LHCN-M2 (cell line): ENCODE measurements at places on chromosomes 11 and 22. TPM values are rescaled to one million over a fixed set of nuclear protein-coding genes. Genes with fewer than 3 reads are reported as not detected.
A peak's percentile ranks its signal among the peaks of the same experiment; 100 is the strongest.

DNA sequence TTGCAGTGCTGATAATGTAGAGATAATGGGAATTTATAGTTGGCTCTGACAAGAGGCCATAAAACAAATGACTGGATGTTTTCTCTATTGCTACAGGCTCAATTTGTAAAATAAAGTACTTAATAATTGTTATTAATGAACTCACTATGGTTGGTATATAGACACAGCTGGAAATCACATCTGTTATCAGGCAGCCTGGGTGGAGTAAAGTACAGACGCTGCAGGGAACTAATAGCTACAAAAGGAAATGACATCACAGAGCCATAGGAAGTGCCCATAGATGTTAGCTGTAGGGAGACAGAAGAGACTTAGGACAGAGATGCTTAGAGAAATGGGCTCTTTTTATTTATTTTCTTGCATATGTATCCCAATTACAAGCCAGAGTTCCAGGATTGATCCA lies 81.0 kb upstream of the SNX19 start:
- DNase-seq: no peak

GRCh38 chr22:39266398-39267030 lies 21.7 kb upstream of the PDGFB start:
- peak; percentile 51 for DNase-seq

DNA sequence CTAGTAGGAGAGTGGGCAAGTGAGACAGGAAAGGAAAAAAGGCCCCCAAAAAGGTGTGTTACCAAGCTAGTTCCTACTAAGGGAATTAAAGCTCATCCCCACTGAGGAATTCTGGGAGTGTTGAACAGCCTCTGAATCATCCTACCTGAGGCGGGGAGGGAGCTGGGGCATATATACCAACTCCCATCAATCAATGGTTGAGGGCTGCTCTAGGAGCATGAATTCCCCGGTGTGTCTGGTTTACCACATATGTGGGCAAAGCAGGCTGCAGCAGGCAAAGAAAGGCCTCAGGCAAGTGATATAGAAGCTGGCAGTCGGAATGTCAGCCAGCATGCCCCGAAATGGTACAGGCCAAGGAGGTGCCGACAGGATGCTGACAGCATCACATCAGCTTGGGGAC lies 23.6 kb upstream of the CDON start:
- DNase-seq: no peak

CHRM4 gene
- 0.19 and 0.29 TPM in 2 replicates for total RNA-seq

SYT12 gene
- not detected in 2 replicates for total RNA-seq

- no peak for DNase-seq
Observed at GRCh38 chr22:23835484-23836144, 3.2 kb downstream of the DERL3 start.

- peak; percentile 41 for DNase-seq
Observed at GRCh38 chr11:96293598-96294021, 49.4 kb downstream of the MAML2 start.

ALG8 gene
- total RNA-seq: 71.2 and 83.8 TPM in 2 replicates

ART1 gene
- not detected in 2 replicates for total RNA-seq

DNA sequence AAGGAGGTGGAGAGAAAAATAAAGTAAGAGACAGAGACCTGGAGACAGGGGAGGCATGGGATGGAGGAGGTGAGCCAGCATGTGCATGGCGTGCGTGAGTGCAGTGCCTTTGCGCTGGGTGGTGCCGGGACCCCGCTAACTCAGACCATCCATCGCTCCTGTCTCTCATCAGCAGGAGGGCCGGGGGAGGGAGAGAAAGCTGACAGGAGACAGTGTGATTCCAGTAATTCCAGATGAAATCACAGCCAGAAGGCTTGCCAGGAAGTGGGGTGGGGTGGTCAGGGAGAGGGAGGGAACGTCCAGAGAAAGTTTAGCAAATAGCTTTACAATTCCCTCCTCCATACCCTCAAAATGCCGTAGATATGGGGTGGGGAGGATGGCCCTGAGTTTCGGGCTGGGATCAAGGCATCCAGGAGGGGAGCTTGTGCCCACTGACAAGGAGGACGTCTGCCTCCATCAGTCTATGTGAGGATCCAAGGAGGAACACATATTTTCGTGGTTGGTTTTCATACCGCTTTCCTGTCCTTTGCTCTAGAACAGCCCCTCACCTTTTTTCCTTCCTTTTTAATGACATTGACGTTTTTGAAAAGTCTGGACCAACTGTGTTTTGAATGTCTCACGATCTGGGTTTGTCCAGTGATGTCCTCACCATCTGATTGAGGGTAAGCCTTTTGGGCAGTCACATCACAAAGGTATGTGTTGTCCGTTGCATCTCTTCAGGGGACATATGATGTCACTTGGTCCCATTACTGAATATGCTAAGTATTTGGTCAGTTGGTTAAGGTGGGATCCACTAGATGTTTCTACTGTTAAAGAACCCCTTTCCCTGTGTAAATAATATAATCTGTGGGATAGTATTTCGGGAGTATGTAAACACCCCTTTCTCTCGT lies 567.3 kb downstream of the MIAT start:
- DNase-seq: peak; percentile 47

DNA sequence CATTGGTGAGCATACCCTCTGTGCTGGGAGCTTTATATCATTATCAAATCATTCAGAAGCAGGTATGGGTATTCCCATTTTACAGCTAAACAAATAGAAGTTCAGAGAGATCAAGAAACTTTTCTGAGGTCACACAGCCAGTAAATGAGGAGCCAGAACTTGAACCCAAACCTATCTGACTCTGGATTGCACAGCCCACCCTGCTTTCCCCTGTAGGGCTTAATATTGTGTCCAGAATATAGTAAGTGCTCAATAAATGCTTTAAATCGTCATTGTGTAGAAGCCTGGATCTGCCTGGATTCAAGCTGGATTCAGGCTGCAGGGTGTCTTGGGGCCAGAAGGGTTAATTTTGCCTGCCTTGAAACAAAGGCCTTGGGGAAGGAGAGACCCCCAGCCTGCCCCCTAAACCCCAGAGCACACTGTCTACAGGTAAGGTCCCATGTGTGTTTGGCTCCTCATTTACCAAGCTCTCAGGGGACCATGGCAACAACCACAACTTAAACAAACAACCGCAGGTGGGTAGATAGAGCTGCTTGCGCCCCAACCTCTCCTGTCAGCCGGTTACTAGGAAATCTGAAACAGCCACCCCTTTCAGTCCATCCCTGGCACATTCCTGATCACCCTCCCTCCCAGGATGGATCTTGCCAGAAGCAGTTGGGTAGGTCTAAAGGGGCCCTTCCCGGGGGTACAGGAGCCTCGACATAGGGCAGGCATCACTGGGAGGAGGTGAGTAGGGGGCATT lies 3.0 kb upstream of the SEC14L3 start:
- DNase-seq: no peak

GRCh38 chr11:74950374-74950969 lies 1.4 kb downstream of the SPCS2 start:
- DNase-seq: no peak

DNA sequence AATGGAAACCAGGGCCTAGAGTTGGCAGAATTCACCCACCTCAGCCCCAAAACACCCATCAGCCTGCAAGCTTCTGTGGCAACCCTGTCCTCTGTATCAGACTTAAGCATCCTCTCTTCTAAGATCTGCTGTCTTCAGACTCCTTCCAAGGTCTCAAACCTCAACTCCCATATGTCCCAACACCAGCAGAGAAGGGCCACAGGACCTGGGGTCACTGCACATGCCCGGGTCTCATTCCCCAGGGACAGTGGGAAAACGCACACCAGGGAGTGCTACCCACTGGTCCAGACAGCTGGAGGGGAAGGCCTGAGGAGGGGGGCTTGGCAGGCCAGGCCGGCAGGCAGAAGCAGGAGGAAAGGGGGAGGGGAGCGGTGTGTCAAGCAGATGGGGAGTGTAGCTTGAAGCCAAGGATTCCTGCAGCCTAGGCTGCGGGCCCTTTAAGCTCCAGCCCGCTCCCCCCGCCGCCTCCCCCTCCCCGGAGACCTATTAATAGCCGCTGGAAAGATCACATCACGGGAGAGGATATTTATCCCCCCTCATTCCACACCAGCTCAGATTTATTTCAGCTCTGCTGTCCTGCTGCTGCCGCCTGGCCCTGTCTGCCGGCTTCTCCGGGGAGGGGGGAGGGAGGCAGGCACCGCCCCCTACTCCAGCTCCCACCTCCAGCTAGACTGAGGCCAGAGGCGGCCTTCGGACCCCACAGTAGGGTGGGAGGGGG lies 16.7 kb downstream of the BCL9L start:
- peak; percentile 86 for DNase-seq

MUC5AC gene
- total RNA-seq: not detected in 2 replicates

SLC17A6 gene
- total RNA-seq: not detected in 2 replicates

DNA sequence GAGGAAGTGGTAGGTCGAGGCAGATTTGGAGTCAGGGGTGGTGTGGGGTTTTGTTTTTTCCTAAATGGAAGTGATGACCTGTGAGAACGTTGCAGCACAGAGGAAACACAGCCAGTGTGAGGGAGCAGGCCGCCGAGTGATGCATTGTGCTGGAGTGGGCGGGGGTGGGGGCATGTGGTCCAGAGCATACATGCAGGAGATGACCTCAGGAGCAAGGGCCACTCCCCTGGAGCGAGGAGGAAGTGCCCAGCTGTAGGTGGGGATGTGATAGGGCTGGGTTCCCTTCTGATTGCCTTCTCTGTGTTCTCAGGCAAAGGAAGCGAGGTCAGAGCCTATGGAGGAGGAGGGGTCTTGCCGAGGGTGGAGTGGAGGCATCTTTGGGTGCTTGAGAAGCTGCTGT lies 81.4 kb downstream of the PPP6R3 start:
- DNase-seq: no peak

PACSIN3 gene
- total RNA-seq: 19.6 and 21.0 TPM in 2 replicates

PKDREJ gene
- not detected in 2 replicates for total RNA-seq

- DNase-seq: no peak
Observed at GRCh38 chr11:48013269-48013901, 33.0 kb downstream of the PTPRJ start.

NPAS4 gene
- 0.13 TPM in 1 of 2 replicates, not detected in the other for total RNA-seq

DNA sequence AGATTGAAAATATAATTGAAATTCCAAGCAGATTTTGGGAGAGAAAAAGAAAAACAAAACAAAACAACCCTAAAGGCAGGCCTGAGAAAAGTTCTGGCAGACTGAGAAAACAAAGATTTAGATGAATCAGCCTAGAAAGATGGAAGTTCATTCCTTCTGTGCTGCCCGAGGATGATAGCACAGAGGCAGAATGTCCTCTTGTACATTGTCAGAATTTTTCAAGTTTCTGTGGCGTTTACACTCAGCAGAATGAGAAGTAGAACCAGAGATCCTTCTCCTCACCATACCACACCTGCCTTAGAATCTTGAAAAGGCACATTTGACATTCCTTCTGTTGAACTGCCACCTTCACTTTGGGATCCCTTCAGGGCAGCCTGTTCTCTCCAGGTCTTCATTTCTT lies 62.5 kb upstream of the IZUMO1R start:
- no peak for DNase-seq

DNA sequence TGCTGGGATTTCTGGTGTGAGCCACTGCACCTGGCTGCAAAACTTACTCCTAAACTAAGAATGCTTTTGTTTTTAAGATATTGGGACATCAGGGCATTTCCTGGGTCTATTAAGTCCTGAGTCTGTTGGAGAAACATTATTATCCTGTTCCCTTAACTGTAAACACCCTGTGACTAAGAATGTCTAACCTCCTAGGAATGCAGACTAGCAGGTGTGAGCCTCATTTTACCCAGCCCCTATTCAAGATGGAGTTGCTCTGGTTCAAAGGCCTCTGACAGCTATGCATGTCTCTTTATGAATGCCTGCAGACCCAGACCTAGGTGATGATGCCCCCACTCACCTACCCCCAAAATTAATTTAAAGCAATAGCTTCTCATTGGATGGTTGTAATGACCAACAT lies 46.2 kb downstream of the DEPDC5 start:
- peak; percentile 81 for DNase-seq

OOSP2 gene
- not detected in 2 replicates for total RNA-seq

- no peak for DNase-seq
Observed at GRCh38 chr22:48347311-48347710, 1480.4 kb downstream of the BRD1 start.

ZP1 gene
- 0.57 TPM in 1 of 2 replicates, not detected in the other for total RNA-seq

GRCh38 chr11:117498791-117499190 lies 171.1 kb downstream of the CEP164 start:
- no peak for DNase-seq

MMP8 gene
- not detected in 2 replicates for total RNA-seq

HPX gene
- total RNA-seq: 0.13 TPM in 1 of 2 replicates, not detected in the other

DNA sequence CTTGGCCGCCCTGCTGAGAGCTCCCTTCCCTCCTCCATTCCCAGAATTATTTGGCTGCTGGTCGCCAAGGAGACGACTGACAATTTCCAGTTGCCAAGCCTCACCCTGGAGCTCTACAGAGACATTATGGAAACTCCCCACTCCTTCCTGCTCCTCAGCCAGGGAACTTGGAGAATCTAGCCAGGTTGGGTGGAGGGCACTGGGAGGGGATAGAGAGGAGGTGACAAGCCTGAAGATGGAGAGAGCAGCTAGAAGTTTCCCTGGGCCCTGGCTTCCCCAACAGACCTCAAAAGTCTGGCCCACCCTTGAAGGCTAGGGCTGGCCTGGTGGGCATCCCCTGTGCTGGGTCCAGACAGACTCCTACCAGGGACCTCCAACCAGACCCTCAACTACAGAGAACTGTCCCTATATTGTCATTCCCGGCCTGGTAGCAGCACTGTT lies 6.7 kb upstream of the VSIG10L2 start:
- no peak for DNase-seq

GRCh38 chr22:24521791-24522245 lies 26.7 kb downstream of the UPB1 start:
- peak; percentile 40 for DNase-seq

MYOD1 gene
- total RNA-seq: 421 and 521 TPM in 2 replicates

SYTL2 gene
- total RNA-seq: 75.8 and 84.4 TPM in 2 replicates

DNA sequence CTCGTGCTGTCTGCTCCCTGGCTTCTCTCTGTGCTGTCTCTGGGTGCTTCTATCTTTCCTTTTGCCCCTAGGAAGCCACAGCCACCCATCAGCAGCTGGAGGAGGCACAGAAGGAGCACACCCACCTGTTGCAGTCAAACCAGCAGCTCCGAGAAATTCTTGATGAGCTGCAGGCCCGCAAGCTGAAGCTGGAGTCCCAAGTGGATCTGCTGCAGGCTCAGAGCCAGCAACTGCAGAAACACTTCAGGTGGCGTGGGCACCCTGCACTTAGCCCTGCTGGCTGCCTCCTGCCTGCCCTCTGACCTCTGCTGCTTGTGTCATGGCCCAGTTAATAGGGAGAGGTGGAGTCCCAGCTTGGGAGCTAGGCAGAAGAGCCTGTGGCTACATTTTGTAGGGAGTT lies 67.8 kb downstream of the CEP164 start:
- DNase-seq: no peak

DNA sequence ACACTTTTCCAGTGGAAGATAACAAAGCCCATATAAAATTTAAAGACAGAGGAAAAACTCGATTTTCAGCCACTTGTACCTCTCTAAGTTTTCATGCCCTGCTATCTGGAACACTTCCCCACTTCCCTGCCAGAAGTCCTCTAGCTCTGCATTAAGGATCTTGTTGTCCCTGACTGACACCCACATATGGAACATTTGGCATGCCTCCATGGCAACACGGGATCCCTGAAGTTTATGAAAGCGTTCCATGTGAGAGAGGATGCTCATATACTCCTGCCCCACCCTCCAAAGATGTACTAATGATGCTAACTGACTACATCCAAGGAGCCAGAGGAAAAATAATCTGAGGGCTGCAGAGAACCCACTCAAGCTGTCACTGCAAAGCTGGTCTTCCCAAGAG lies 8.8 kb upstream of the C11orf91 start:
- peak; percentile 77 for DNase-seq

CHST1 gene
- total RNA-seq: 3.1 and 5.8 TPM in 2 replicates

ZNF195 gene
- 29.2 and 33.3 TPM in 2 replicates for total RNA-seq

FOLR3 gene
- not detected in 2 replicates for total RNA-seq

ARHGAP8 gene
- not detected in 2 replicates for total RNA-seq
